HS-5 (cell line): ENCODE measurements at places on chromosomes 5 and 9.

- peak; percentile 58 for DNase-seq
These were observed 88.3 kb downstream of the RAPGEF1 start for GRCh38 chr9:131651599-131651998.

DNA sequence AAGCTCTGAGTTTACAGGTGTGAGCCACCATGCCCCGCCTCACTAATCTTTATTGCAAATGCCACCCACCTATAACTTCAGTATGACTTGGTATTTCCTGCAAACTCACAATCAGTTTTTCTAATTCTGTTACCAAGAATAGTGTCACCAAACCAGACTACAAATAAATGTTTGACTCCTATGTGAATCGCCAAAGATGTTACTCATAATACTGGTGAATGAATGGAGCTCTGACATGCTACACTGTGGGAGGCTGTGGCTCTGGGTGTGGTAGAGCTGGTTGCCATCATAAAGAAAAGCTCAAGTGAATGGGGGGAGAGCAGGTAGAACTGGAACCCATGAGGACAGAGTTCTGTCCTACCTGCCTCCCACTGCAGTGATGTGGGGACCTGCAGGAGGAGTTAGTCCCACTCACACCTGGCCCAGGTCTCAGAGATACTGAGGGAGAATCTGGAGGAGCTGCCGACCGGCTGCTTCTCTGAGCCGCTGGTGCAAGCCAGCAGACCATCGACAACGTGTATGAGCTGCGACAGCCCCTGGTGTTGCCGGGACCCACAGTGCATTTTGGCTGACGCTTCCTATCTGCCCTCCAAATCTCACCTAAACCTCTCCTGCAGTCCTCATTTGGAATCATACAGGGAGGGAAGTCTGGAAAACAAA lies 95.7 kb downstream of the ENTREP1 start:
- DNase-seq: no peak

GRCh38 chr9:120221844-120222243 lies 358.1 kb downstream of the CDK5RAP2 start:
- DNase-seq: no peak

DNA sequence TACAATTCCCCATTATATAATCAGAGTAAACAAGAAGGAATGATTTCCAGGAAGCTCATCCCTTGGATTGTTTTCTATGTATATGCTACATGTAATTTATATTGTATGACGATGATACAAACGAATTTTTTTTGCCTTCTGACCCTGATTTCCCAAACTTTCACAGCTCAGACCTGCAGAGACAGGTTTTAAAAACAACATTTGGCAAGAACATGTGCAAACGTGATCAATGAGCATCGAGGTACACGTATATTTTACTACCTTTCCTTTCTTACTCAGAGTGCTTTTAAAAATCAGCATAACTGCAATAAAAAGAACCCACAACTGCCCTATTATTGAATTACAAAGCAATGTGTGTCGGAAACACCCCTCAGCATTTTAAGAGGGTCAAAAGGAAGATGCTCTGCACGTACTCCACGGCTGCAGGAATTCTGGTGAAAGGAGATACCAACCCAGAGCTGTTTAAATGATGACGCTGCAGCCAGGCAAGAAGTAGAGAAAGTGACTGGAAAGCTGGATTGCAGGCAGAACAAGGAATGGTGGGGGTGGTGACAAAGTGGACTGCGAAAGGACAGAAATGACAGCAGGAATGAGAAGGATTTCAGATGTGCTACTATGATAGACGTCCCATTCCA lies 533.5 kb downstream of the RAB3C start:
- DNase-seq: no peak

GRCh38 chr5:156396063-156396829 lies 69.3 kb downstream of the SGCD start:
- DNase-seq: no peak

- DNase-seq: no peak
These were observed 923 bp downstream of the C5orf34 start for GRCh38 chr5:43514025-43514424.

- DNase-seq: peak; percentile 10
These were observed 19.1 kb downstream of the GFI1B start for GRCh38 chr9:132997591-132997990.

DNA sequence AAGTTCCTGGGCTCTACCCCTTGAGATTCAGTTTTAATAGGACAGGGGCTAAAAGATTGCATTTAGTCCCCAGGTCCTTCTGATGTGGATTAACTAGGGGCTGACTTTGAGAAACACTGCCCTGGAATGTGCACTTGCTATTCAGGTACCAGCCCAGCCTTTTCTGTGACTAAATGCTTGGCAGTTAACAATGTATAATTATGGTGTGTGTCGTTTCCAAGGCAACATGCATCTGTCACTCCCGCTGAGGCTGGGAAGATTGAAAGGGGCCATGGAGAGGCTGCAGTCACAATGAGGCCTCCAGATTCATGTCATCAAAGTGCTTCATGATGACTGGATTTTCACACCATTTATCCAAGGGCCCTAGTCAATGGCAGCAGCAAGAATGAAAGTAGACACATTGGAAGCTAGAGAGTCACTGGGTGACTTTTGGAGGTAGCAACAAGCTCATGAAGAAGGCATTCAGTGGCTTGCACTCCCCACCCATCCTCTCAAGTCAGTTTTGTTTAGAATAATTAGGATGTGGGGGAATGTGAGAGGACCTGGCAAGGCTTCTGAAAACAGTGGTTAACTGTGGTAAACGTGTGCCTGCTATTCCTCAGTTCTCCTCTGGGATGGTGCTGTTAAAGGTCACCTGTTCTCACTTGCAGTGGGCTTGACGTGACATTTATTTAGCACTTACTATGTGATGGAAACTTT lies 28.3 kb downstream of the RAI14 start:
- DNase-seq: no peak

- DNase-seq: no peak
These were observed 177.5 kb downstream of the C5orf15 start for GRCh38 chr5:133790898-133791297.

DNA sequence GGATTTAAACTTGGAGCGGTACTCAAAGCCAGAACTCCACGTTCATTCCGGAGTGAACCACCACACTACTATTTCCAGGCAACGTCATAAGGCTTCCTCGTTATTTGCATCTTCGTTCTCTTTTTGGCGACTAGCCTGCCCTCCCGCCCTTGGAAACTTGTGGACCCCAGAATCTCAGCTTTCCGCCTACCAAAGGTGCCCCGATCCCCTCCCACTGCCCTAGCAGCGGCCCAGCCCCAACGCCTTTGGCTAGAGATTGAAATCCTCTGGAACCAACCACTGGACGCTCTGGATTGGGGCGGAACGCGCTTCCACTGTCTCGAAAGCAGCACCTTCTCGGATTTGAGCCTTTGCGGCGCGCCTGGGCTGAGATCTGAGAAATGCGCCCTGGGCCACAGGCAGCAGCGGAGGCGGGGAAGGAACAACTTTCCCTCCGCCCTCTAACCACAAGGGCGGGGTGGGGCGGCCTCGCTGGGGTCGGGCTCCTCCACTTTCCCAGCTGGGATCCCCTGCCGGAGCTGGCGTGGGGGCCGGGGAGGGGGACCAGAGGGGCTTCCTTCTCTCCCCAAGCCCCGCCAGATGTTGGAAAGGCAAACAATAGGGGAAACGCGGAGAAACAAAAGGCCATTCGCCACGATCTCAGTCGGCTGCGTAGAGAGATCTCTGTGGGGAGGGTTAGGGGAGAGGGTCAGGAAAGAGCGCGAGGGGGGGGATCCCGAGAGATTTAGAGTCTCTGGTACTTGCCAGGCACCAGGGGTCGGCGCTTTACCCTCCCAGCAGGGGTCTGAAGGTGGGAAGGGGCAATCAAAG lies 1.3 kb downstream of the MOB3B start:
- no peak for DNase-seq

DNA sequence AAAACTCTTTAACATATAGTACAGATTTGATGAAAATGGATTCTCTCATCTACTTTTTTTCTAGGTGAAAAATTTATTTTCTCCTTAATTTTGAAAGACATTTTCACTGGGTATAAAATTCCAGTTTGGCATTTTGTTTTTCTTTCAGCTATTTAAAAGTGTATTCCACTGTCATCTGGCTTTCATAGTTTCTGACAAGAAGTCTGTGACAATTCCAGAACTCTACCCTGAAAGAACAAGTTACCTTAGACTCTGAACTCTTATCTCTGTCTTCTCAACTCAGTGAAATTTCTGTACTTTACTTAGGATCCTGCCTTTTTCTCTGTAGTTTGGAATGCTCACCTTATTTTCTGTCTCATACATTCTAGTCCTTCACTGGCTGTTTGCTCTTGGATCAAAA lies 161.7 kb downstream of the RANBP17 start:
- DNase-seq: no peak

DNA sequence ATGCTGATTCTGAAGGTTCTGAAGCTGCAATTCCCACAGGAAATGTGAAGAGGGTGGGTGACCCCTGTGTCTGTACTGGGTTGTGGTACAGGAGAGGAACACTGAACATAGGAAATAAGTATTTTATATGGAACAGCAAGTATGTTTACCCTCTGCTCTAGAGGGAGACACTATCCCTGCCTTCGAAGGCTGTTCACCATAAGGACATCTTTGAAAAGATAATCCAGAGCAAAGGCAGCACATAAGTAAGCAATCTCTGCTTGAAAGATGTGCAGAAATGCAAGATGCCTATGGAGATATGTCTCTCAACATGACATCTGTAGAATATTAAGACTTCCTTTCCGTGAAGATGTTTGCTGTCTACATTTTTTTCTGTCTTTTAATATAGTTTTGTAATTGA lies 184.4 kb upstream of the EFNA5 start:
- no peak for DNase-seq

DNA sequence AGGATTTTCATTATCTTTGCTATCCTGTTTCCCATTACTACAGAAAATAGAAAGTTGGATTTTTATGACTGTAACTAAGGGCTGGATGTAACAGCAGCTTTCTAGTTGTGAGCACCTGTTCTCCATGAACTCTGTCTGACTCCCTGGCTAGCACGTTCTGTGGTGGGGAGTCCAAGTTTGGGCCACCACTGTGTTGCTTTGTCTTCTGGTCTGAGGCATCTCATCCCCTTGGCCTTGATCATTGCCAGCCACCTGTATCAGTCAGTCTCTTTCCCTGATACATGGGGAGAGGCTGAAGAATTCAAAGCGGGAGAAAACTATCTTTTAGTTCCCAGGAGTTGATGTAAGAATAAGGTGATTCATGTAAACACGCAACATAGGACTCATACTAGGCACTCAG lies 33.4 kb downstream of the WDR70 start:
- no peak for DNase-seq

- DNase-seq: no peak
These were observed 26.5 kb downstream of the ANKRD33B start for GRCh38 chr5:10590226-10590999.

GRCh38 chr5:85760519-85760918 lies 857.2 kb upstream of the COX7C start:
- no peak for DNase-seq

DNA sequence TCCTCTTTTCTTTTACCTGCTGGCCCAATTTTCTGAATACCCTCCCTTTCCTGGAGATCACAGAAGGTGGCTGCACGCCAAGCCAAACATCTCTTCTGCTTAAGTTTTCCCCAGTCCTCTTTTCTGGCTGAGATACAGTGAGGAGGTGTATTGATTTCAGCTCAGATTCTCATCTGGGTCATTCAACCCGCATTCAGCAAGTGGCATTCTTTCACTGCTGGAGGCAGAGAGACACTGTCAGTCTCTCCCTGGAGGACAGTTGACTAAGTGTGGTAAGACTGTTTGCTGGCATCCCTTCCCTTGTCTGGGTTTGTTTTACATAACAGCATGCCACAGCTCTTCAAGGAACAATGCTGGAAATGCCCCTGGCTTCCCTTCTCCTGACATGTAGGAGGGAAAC lies 60.5 kb downstream of the GABRG2 start:
- no peak for DNase-seq

- no peak for DNase-seq
These were observed 957.8 kb upstream of the CTNND2 start for GRCh38 chr5:12861886-12862654.

GRCh38 chr9:107386396-107386795 lies 103.2 kb downstream of the KLF4 start:
- no peak for DNase-seq

DNA sequence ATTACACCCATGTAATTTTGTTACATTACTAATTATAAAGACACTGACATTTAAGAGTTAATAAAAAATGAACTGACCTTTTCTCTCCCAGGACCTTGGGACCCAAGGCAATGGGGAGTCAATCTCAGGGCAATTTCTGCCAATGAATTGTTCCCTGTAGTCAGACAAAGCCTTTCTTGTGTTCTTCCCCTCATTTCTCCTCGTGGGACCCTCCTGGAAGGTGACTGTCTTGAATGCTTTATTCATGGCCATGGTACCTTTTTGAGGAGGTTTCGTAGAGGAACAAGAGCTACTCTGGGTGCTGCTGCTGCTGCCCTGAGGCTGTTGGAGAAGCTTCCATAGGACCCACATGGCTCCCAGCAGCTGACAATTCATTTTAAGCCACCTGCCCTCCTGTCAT lies 190.3 kb downstream of the SNX18 start:
- no peak for DNase-seq

- no peak for DNase-seq
These were observed 68.2 kb upstream of the STC2 start for GRCh38 chr5:173396311-173396993.

- DNase-seq: no peak
These were observed 56.8 kb downstream of the PTPN3 start for GRCh38 chr9:109441296-109441695.

DNA sequence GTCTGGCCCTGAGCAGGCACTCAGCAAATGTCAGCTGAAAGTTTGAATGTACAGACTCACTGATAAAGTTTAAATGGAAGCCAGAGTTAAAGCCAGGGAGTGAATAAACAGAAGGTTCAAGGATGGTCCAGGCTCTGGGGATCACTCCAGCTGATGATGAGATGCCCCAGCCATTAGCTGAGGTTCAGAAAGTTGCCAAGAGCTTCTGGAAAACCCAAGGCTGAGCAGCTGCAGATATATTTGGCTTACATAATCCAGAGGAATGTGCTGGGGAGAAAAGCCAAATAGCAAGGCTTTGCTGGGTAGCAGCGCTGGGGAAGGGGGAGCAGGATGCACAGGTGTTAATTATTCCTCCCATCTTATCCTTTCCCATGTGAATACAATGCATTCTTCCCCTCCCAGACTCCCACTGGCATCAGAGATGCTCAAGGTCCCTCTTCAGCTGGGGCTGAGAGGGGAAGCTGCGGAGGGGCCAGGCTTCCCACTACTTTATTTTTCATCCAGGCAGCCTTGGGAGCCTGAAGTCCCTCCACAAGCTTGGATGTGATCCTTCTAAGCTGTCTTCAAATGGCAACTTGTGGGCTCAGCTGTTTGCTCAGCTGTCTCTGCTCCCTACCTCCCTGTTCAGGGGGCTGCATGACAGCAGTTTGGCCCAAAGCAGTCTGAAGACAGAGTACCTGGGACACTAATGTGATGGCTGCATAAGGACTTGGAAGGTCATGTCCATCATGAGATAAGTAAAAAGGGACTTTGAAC lies 341.2 kb downstream of the TRIM32 start:
- DNase-seq: no peak

DNA sequence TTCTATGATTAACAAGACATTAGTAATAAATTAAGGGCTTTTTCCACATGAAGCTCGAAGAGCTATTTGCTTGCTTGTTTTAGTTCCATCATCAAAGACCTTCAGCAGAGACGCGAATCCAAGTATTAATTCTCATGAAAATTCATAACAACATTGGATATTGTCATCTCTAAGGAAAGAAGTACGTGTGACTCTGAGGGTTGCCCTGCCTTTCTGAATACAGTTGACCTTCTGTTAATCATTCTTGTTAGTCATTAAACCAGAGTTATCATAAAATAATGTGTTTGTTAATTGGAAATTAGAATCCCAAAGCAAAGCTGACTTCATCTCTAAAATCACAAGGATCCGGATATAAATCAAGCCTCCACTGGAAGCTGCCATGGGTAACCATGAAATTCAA lies 222.5 kb downstream of the ZNF608 start:
- no peak for DNase-seq

GRCh38 chr9:138115506-138115905 lies 237.9 kb downstream of the CACNA1B start:
- DNase-seq: no peak
